GF-D8 (cell line): ENCODE measurements at places on chromosomes 2 and 18.

DNA sequence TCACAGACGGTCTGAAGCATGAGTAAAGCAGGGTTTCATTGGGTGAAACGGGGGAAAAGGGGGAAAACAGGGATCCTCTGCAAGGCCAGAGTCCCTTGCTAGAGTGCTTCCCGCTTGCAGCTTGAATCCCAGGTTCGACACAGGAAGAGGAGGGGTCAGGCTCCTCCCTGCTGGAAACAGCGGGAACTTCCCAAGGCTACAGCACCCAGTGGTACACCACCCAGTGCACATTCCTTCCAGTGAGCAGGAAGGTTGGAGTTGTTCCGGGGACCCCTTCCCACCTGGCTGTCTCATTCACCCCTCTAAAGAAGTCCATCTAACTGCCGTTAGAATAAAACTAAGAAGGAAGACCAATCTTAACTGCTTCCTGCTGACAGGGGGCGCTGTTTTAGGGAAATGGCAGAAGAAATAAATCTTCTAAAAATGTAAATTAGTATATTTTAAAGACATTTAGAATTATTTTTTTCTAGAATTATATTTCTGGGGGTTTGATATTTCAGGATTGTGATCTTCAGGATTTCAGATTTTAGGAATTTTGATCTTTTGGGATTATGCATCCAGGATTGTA lies 230.9 kb downstream of the RBM43 start:
- no peak for DNase-seq

GRCh38 chr2:224584111-224584784 lies 915 bp downstream of the CUL3 start:
- DNase-seq = peak; percentile 16

GRCh38 chr18:9671214-9671613 lies 36.9 kb upstream of the RAB31 start:
- no peak for DNase-seq

GRCh38 chr2:38185012-38185491 lies 109.1 kb upstream of the CYP1B1 start:
- DNase-seq = no peak

DNA sequence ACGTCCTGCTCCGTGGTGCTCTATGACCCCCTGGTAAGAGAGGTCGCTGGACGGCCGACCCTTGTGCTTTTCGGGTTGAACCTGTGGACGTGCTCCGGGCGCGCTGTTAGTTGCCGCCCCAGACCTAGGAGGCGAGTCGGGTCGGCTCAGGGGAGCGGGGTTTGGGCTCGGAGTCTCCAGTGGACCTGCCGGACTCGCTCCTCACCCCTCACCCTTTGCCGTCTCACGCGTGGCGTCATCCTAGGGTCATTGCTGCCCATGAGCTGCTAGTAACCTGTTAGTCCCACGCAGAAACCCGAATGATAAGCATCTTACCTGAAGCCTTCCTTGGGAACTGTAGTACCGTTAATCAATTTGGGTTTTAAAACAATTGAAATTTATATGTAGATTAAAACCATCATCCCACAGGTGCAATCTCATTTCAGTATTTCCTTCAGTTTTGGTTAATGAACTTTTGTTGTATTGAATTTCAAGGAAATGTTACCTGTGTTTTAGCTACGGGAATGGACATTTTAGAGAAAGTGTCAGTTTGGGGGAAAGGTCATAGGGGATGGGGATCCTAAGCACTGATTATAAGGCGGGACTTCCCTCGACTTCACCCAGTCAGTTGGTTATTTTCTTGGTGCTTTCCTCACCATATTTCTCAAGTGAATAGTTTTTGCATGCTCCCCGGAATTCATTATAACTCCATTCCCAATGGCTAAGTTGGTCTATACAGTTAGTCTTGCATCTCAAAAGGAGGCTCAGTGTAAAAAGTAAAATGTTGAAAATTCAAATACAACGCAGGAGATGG lies 536 bp downstream of the ELP2 start:
- DNase-seq = no peak

- DNase-seq = no peak
These were observed 301.3 kb upstream of the RBMS1 start for GRCh38 chr2:160794926-160795325.
